CD4-positive, alpha-beta T cell treated with Interleukin-6 at 100 ng/mL for 8 hours (primary cell): ENCODE measurements at places on chromosomes 3 and 15.

GRCh38 chr3:20846832-20847231, 660.8 kb upstream of the SGO1 start:
- no peak for DNase-seq

DNA sequence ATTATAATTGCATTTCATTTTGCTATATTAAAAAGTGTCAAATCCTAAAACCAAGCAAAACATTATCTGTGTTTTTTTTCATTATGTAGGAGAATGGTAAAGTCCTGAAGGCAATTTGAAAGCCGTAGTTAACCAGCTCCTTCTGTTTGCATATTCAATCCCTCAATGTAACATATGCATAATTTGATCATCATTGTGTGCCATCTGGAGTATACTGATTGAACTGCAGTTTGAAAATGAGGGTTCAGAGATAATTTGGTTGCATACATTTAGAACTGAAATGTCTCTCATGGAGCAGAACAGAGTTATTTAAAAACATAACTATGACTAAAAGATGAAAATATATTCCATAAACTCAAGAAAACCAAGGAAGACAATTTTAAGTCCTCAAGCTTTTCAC, 518.6 kb downstream of the GBE1 start:
- DNase-seq = no peak

GRCh38 chr15:94855018-94855408, 623.7 kb downstream of the MCTP2 start:
- DNase-seq = no peak

- no peak for DNase-seq
Observed at GRCh38 chr3:197042539-197042938, 12.9 kb upstream of the MELTF start.

GRCh38 chr15:38920966-38921365, 356.4 kb upstream of the RASGRP1 start:
- DNase-seq = no peak

DNA sequence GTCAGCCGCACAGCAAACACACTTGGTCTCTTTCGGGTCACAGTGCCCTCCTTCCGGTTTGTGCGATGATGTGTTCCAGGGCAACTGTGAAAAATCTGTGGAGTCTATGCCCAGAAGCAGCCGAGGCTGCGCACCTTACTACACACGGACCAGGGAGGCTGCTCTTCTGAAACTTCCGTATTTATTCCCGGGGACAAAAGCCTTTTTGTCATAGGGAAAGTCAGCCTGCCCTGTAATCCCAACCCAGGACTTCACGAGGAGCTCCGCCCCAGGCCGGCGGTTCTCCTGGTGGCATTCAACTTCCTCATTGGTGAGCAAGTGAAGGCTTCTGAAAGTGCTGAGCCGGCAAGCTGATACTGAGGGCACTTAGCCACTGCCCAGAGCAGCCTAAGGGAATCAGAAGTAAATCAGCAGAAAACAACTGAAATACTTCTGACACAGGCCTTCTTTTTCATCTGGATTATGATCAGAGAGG, 126.5 kb downstream of the FMN1 start:
- peak; percentile 5 for DNase-seq

GRCh38 chr3:99753268-99753975, 64.2 kb upstream of the CMSS1 start:
- no peak for DNase-seq

DNA sequence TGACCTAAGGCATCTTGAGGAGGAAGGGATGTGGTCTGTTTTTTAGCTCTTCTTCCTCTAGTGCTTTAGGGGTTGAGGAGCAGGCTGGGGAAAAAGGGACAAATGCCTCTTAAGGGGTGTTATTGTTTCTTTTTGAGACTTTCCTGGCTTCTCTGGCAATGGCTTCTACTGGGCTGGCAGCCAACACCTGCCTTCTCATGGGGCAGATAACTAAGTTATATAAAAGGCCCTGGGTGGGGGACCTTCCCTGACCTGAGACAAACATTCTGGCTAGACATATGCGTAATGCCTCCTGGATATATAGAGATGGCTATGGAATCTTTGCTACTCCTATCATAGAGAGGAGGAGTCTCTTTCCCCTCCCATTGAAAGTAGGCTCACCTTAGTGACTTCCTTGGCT, 179.2 kb upstream of the PROK2 start:
- no peak for DNase-seq

- DNase-seq = no peak
Observed at GRCh38 chr3:124133366-124133940, 141.5 kb upstream of the ROPN1 start.

DNA sequence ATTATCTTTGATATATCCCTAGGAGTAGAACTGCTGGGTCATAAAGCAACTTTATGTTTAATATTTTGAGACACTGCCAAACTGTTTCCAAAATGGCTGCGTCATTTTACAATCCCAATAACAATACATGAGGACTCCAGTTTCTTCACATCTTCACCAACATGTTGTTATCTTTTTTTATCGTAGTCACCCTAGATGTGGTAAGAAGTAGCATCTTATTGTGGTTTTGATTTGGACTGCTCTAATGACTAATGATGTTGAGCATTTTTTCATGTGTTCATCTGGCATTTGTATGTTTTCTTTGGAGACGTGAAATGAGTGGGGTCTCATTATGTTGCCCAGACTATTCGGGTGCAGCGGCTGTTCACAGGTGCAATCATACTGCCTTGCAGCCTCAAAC, 83.8 kb downstream of the MAP4 start:
- DNase-seq = no peak

DNA sequence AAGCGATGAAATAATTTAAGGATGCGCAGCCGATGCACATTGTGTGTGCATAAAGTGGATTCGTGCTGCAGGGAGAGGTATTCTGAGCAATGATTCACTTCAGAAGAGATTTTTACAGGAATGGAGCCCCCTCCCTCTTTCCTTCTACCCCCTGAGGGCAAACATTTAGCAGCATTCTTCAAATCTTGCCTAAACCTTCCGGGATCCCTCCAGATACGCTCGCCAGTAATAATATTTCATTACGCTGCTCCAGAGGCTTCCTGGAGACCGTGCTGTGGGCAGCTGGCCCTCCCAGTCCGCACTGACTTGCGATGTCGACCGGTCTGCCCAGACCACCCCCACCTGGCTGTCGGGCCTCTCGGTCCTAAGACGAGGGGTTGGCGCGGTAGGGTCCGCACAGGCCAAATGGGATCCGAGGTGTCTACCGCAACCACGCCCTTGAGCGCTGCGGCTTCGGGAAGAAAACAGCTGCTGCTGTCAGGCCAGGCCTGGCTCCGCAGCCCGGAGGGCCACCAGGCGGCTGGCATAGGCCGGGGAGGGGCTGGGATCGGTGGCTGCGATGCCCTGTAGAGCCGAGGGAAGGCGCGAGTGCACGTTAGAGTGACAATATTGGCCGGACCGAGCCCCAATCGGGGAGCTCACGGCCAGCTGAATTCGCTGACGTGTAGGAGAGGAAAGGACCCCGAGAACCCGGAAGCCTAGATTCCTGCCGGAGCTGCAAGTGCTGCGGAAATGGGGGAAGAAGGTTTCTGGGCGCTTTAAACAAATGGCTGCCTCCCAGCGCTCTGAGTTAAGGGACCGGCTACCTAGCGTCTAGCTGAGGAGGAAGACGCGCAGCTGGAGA, 14.3 kb downstream of the ZIC4 start:
- DNase-seq = no peak

- no peak for DNase-seq
Observed at GRCh38 chr15:73361337-73361736, 7.4 kb downstream of the HCN4 start.

GRCh38 chr3:183253528-183254486, 754 bp downstream of the B3GNT5 start:
- DNase-seq = no peak

GRCh38 chr3:17329927-17330326, 412.5 kb downstream of the TBC1D5 start:
- no peak for DNase-seq

DNA sequence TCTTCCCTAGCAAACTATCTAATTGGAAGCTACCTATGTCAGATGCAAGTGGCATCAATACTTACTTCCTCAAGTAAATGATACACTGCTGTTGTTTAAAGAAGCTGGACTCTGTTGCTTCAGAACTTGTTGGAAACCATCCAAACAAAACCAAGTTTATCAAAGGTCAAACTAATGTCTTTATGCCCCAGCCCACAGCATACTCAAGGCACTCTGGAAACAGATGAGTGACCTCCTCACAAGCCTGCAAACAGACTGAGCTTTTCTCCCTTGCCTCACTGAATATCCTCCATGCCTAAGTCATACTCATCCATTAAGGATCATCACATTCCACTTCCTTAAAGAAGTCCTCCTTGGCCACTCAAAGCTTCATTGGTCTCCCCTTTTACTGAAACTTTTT, 107.4 kb upstream of the ACP3 start:
- no peak for DNase-seq
